ENCODE measurements at places on chromosomes 16 and 17.

DNA sequence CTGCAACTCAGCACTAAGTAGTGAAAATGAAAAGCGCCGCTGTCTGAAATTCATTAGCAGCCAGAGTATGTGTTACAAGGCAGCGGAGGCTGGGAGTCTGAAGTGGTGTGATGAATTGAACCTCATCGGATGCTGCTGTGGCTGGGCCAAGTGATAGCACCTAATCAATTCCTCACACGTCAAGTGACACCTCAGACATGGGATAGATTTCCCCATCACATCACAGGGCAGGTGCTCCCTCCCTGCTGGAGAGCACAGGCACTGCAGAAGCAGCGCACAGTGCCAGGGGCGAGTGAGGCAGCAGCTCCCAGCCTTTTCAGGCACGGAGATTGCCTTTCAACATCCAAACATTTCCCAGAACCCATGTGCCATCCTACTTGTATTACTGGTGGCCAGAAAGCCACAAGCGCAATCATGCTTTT lies 32.2 kb downstream of the DRC3 start:
- DNase-seq: no peak

- no peak for DNase-seq
Measured at GRCh38 chr16:14125708-14126107, 54.6 kb downstream of the MRTFB start.

GRCh38 chr17:83091257-83092141 lies 12.1 kb downstream of the METRNL start:
- no peak for DNase-seq

GRCh38 chr17:17853811-17854447 lies 17.1 kb upstream of the SREBF1 start:
- DNase-seq: no peak

DNA sequence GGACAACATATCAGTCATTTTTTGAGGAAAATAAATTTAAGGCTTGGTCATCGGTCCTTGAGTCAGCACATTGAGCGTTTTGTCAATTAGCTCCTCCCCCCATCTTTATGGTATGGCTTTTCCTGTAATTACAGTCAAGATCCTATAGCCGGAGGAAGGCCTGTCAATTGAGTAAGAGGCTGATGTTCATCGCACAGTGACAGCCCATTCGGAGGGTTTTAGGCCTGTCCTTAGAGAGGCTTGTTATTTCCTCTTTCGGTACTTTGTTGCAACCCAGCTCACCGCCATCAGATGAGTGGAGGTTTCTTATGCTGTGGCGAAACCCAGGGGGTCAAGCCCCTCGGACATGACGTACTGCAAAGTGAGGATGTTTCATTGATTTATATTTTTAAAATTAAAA lies 395.2 kb downstream of the WWOX start:
- no peak for DNase-seq

GRCh38 chr16:804193-805048 lies 3.9 kb upstream of the GNG13 start:
- no peak for DNase-seq

GRCh38 chr17:1896243-1897104 lies 66.7 kb downstream of the RPA1 start:
- no peak for DNase-seq

- peak; percentile 57 for DNase-seq
Measured at GRCh38 chr16:69930117-69930776, 20.9 kb upstream of the CLEC18A start.

- no peak for DNase-seq
Measured at GRCh38 chr16:30965436-30965835, 7.9 kb downstream of the SETD1A start.

- peak; percentile 39 for DNase-seq
Measured at GRCh38 chr17:29154516-29155226, 25.5 kb downstream of the MYO18A start.

DNA sequence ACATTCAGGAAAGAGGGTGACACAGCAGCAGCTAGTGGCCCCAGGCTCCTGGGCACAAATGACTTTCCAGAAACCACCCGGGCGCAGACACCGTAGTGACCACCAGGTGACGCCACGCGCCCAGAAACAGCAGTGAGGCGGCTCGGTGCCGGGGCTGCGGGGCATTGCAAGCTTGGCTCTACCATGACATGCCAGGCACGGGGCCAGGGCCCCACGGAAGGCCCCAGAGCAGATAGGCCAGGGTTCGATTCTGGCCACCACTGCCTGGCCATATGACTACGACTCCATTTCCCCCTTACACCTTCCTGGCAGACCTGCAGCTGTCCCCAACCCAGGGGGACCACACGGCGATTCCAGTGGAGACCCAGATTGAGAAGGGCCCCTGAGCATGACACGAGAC lies 6.7 kb downstream of the RHBDF1 start:
- peak; percentile 88 for DNase-seq
